Chondrocyte (in vitro differentiated cells): ENCODE measurements at places on chromosomes 13 and 19. TPM values are rescaled to one million over a fixed set of nuclear protein-coding genes. Genes with fewer than 3 reads are reported as not detected.

DNA sequence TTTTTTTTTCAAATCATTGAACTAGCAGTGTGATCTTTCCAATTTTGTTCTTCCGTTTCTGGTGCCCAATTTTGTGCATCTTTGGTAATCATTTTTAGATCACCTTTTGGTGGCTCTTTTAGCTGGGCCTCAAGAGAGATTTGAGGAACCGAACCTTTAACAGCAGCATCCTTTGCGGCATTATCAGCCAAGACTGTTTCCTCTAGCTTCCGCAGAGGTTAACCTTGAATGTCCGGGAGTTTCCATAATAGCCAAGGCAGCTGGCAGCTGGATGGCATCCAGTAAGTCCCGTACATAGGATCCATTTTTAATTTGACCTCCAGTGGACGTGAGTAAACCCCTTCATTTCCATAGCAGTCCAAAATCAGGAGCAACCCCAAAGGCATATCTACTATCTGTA, 9.6 kb downstream of the IRGC start:
- H3K4me3 ChIP-seq = no peak overlapping the region
- peaks cover 4% of the 10 kb centered on the region for H3K4me1 ChIP-seq
- H3K27ac ChIP-seq = no peak overlapping the region
- DNase-seq = no peak
- H3K27me3 ChIP-seq = no peaks in the 10 kb centered on the region

GRCh38 chr13:111296417-111296816, 24.0 kb upstream of the TEX29 start:
- H3K27ac ChIP-seq = no peak overlapping the region
- H3K4me1 ChIP-seq = peaks cover 13% of the 10 kb centered on the region
- H3K36me3 ChIP-seq = peaks cover 35% of the 10 kb centered on the region
- H3K4me3 ChIP-seq = no peak overlapping the region
- no peaks in the 10 kb centered on the region for H3K27me3 ChIP-seq
- no peak for DNase-seq

DNA sequence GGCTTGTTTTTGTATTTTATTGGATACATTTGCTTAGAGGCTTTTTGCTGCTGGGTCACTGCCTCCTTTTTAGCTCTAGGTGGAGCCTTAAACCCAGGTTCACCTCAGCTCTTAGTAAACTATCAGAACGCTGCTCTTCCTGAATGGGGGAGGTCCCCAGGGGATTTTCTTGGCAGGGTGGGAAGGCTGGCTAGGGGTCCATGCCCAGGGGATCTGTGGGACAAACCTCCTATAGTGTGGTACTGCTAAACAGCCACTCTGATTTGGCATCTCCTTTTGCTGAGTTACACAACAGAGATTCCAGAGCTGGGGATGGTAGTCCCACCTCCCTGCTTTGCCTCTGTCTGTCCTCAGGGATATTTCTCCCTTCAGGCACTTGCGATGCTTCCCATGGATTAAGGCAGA, 204.9 kb downstream of the ZIC5 start:
- H3K4me1 ChIP-seq = no peaks in the 10 kb centered on the region
- no peak for DNase-seq
- no peaks in the 10 kb centered on the region for H3K27me3 ChIP-seq
- peaks cover 27% of the 10 kb centered on the region for H3K36me3 ChIP-seq
- no peak overlapping the region for H3K27ac ChIP-seq

- H3K36me3 ChIP-seq = peaks cover 12% of the 10 kb centered on the region
- H3K4me1 ChIP-seq = peaks cover 3% of the 10 kb centered on the region
- H3K4me3 ChIP-seq = no peak overlapping the region
- no peak overlapping the region for H3K27ac ChIP-seq
- H3K27me3 ChIP-seq = no peaks in the 10 kb centered on the region
Measured at GRCh38 chr13:49527123-49527522, 31.4 kb downstream of the PHF11 start.

DNA sequence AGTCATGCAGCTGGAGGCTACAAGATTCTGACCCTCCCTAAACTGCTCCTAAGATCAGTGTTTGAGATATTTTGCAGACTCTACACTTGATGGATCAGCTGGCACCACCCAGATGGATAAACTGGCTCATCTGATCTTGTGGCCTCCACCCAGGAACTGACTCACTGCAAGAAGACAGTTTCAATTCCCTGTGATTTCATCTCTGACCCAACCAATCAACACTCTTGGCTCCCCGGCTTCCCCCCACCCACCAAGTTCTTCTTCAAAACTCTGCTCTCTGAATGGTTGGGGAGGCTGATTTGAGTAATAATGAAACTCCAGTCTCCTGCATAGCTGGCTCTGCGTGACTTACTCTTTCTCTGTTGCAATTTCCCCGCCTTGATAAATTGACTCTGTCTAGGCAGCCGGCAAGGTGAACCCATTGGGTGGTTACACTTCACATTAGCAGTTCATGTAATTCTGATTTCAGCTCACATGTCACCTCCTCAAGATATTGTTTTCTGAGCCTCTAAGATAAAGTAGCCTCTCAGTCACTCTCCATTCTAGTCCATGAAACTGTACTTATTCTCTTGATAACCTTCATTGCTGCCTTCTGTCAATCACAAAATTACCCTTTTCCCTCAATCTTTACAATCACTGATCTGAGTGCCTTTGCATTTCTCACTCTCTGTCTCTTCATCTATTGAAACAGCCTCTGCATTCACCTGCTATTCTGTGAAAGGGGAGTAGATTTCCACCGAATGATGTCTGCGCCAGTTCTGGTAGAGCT, 9.9 kb upstream of the FPR3 start:
- no peaks in the 10 kb centered on the region for H3K4me1 ChIP-seq
- DNase-seq = no peak
- H3K27me3 ChIP-seq = peaks cover 5% of the 10 kb centered on the region
- H3K36me3 ChIP-seq = no peaks in the 10 kb centered on the region

DNA sequence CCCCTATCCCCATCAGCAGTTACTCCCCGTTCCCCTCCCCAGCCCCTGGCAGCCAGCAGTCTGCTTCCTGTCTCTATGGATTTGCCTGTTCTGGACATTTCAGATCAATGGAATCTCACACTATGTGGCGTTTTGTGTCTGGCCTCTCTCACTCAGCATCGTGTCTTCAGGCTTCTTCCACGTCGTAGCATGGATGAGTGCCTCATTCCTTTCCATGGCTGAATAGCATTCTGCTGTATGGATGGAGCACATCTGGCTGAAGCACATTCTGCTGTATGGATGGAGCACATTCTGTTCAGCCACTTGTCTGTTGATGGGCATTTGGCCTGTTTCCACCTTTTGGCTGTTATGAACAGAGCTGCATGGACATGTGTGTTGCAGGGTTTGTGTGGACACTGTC, 29.5 kb downstream of the CRTC1 start:
- no peaks in the 10 kb centered on the region for H3K27me3 ChIP-seq
- H3K4me3 ChIP-seq = no peak overlapping the region
- no peaks in the 10 kb centered on the region for H3K36me3 ChIP-seq
- H3K4me1 ChIP-seq = peaks cover 14% of the 10 kb centered on the region
- H3K27ac ChIP-seq = no peak overlapping the region

GRCh38 chr13:113654175-113654560, 3.8 kb downstream of the ATP4B start:
- no peak for DNase-seq
- peaks cover 18% of the 10 kb centered on the region for H3K4me1 ChIP-seq
- H3K4me3 ChIP-seq = no peak overlapping the region
- H3K27me3 ChIP-seq = no peaks in the 10 kb centered on the region
- H3K36me3 ChIP-seq = no peaks in the 10 kb centered on the region

DNA sequence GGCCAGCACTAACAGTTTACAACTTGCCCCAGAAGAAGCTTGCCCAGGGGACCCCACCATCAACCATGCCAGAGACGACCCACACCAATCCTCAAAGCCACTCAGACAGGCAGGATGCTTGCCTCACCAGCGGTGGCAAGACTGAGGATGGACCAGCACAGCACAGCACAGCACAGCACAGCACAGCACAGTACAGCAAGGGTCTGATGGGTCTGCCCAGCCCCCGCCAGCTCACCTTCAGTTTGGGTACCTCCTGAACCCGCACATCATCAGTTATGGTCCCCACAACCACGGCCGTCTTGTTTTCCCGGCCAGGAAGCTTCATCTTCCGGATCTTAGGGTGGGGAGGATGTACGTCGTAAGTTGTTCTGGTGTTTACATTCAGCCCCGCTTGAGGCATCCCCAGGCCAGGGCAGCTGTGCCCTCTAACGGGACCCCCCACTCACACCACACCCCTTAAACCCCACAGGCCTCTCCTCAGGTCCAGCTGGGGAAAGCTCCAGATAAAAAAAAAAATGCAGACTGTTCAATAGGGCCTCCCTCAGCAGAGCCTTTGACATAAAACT, 1.7 kb upstream of the FAM83E start:
- H3K27ac ChIP-seq = peak overlapping the region; percentile 5
- no peak for DNase-seq
- peak overlapping the region; percentile 93 for H3K4me3 ChIP-seq
- H3K4me1 ChIP-seq = peaks cover 37% of the 10 kb centered on the region
- H3K27me3 ChIP-seq = no peaks in the 10 kb centered on the region

Gene F10
- total RNA-seq = 1.9 to 2.0 TPM in 2 of 3 replicates, not detected in the other

Gene NUDT19
- 8.2 to 11.1 TPM (median 10.0 TPM) in 3 replicates for total RNA-seq

Gene PSG1
- total RNA-seq = 0.29 TPM in 1 of 3 replicates, not detected in the others

Gene GFY
- total RNA-seq = not detected in 3 replicates
